GM19239 (cell line): ENCODE measurements at places on chromosomes 12 and 14.

GRCh38 chr12:5022465-5023061 lies 21.1 kb upstream of the KCNA5 start:
- peak; percentile 74 for DNase-seq

DNA sequence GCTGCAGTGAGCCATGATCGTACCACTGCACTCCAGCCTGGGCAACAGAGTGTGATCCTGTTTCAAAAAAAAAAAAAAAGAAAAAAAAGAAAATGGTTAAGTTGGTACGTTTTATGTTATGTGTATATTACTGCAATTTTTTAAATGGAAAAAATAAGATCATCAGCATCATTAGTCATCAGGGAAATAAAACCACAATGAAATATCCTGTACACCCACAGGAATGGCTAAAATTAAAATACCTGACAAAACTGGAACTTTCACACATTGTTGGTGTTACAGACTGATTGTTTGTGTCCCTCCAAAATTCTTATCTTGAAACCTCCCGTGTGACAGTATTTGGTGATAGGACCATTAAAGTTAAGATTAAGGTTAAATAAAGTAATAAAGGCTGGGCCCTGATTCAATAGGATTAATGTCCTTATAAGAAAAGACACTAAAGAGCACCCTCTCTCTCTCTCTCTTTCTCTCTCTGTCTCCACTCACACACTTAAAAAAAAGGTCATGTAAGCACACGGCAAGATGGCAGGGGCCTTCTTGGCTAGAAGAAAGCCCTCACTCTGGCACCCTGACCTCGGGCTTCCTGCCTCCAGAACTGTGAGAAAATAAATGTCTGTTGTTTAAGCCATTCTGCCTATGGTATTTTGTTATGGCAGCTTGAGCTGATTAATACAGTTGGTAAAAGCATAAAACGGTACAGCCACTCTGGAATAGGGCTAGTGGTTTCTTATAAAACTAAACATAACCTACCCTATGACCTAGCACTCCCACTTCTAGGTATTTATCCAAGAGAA lies 48.3 kb upstream of the ZFP36L1 start:
- DNase-seq, result no peak

- DNase-seq, result no peak
Measured at GRCh38 chr12:131448254-131448795, 262.6 kb upstream of the SFSWAP start.

DNA sequence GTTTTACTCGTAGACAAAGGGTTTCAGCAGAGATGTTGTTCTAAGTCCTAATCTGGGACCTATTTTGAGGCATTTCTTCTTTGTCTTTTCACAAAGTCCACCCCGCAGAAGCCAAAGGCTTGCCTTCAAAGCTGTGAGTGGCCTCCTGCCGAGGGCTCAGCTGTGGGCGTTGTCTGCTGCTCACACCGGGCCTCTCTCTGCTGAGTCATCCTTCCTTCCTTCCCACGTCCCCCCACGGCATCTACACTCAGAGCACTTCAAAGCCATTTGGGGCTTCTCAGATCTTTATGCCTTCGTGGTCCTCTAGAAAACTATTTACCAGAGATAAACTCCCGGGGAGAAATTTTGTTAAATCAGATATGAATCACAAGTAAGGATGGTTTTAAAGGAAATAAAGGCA lies 115.9 kb upstream of the TMPO start:
- DNase-seq, result no peak

- DNase-seq, result no peak
Measured at GRCh38 chr12:57460841-57461275, 1.3 kb downstream of the GLI1 start.

DNA sequence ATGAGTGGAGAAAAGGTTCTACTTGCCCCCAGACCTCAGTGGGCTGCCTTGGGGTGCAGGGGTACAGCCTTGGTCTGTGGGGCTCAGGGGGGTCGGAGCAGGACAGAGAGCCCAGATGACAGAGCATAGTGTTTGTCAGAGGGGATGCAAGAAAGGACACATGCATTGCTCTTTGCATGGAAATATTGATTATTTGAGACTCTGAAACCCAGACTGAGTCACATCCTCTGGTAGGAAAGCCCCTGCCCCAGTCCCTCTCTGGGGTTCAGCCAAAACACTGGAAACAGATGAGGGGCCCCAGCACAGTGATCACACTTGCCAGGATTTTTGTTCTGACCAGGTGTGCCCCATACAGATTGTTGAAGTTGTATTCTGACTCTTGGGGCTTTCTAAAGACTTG lies 1094.4 kb downstream of the BCL11B start:
- no peak for DNase-seq

GRCh38 chr12:106081606-106082005 lies 57.1 kb downstream of the NUAK1 start:
- no peak for DNase-seq

DNA sequence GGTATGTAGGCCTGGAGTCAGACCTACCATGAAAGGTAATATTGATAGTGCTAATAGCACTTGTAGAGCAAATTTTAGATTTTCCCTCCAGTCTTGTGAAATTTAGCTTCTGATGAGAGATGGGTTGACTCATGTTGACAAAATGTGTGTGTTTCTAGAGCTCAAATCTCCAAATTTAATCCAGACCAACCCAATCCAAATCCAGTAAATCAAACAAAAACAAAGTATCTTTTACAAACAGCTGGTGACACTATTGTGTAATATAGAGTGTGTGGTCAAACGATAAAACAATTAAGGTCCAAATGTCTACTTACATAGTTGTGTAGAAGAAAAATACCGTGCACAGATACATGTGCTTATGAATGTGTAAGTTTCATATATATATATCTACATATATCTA lies 63.4 kb upstream of the KITLG start:
- no peak for DNase-seq

DNA sequence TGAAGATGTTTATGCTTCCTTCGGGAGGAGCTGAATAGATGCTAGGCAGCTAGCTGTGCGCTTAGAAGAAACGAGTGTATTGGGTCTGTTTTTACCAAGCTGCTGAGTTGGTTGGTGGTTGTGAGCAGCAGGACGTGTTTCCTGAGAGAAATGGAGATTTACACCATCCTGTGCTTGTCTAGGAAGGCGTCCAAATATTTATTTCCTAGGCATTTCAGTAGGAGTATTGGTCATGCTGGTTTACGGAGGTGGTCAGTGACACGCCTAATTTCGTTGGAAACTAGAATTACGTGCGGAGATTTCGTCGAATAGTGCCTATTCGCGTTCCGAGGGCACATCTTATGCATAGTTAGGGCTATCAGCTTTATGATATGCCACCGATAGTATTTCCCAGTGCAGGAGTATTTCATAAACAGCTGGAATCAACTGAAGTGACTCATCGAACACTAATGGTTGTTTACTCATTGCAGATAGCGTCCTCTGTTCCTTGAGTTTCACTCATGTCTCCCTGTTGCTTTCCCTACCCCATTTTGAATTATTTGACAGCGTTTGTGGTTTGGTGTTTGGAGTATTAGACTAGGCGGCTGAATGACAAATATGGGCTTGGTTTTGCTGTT lies 780 bp downstream of the TBC1D15 start:
- no peak for DNase-seq

GRCh38 chr12:3913278-3913677 lies 40.1 kb upstream of the PARP11 start:
- DNase-seq, result no peak

DNA sequence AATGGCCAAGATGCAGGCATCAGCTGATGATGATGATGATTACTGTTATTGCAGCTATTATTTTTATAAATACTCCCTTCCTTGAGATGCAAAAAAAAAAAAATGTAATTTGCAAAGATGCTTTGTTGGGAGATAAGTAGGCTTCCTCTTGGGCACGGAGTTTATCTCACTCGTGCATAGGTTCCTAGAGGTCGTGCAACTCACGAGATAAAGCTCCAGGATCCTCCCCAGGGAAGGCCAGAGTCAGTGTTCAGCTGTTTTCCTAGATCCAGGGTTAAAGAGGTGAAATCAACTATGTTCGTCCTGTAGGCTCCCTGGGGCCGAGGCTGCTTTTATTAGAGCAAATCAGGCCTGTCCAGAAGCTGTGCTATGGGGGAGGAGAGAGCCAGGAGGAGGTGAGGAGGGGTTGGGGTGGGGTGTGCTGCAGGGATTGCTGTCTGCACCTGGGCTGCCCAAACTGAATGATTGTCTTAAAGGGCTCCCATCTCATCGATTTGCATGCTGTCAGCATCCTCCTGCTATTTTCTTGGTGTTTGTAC lies 270.3 kb downstream of the NRXN3 start:
- DNase-seq, result no peak

- DNase-seq, result no peak
Measured at GRCh38 chr12:25884024-25884919, 74.2 kb upstream of the RASSF8 start.

DNA sequence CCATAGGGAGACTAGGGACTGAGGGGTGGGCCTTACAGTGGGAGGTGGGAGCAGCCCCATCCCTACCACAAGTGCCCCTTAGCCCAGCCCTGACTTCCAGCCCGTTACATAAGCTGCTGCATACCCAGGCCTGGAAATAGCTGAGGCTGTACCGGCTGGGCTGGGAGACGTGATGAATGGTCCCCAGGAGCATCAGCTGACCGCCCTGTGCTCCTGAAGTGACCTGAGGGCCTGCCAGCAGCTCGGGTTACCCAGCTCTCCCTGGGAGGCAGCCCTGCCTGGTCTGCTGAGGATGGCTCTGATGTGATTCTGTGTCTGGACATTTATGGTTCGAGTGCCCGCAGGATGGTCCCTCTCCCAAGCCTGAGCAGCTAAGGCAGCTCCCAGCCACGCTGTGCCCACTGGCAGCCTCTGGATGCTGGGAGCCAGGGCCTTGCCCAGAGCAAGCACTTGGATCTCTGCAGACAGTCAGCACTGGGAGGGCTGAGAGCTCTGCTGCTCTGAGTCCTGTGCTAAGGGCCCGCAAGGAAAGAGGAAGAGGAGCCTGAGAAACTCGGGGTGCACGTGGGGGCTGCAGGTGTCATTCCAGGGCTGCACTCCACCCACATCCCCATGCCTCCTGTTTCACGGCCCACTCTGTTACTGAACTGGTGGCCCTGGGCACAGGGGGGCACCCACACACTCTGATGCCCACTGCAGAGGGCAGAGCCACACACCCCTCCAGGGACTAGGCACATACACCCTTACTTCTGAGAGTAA lies 20.5 kb downstream of the TAMALIN start:
- no peak for DNase-seq

- no peak for DNase-seq
Measured at GRCh38 chr12:132287391-132288238, 41.8 kb downstream of the GALNT9 start.

- no peak for DNase-seq
Measured at GRCh38 chr14:79254069-79254775, 957.1 kb downstream of the DIO2 start.

GRCh38 chr12:11812586-11813437 lies 163.3 kb downstream of the ETV6 start:
- no peak for DNase-seq

GRCh38 chr12:102691773-102692555 lies 211.6 kb upstream of the IGF1 start:
- DNase-seq, result no peak

GRCh38 chr14:38605193-38606114 lies 349.6 kb upstream of the CLEC14A start:
- DNase-seq, result no peak

DNA sequence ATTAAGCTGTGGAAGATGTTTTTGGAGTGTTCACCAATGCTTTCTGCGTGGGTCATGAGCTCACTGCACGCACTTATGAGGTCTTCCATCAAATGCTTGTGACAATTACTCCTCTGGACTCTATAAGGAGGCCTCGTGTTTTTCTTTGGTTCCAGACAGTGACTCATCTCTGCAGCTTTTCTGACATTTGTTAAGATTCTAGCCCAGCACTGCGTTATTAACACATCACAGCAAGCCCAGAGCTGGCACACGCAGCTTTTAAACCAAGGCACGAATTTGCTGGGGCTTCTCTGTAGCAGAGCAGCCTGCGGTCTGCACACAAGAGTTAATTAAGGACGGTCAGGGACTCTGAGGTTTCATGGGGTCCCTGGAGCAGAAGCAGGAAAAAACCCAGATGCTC lies 16.9 kb downstream of the MEG3 start:
- no peak for DNase-seq

DNA sequence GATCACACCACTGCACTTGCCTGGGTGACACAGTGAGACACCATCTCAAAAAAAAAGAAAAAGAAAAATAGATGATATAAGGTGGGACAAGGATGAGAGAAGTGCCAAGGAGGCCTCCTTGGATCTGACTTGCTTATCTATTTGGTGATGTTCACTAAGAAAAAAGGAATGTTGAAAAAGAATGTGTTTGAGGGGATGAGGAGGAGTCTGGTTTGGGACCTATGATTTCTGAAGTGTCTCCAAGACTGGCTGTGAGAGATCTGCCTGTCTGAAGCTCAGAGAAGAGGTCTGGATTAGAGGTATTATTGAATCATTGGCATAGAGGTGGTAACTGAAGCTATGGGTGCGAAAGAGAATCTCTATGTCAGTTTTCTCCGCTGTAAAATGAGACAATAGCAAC lies 42.8 kb downstream of the BCAT1 start:
- DNase-seq, result no peak

GRCh38 chr14:70782361-70782760 lies 27.0 kb downstream of the MAP3K9 start:
- no peak for DNase-seq

DNA sequence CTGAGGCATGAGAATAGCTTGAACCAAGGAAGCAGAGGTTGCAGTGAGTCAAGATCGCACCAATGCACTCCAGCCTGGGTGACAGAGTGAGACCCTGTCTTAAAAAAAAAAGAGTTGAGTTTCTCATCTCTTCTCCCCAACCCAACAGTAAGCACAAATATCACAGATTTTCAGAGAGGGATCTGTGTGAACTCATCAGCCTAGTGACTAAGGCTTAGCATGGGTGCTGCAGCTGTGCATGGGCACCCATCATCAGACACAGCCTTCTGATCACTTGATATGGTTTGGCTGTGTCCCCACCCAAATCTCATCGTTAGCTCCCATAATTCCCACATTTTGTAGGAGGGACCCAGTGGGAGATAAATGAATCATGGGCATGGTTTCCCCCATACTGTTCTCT lies 298.9 kb downstream of the PCNX1 start:
- DNase-seq, result no peak

DNA sequence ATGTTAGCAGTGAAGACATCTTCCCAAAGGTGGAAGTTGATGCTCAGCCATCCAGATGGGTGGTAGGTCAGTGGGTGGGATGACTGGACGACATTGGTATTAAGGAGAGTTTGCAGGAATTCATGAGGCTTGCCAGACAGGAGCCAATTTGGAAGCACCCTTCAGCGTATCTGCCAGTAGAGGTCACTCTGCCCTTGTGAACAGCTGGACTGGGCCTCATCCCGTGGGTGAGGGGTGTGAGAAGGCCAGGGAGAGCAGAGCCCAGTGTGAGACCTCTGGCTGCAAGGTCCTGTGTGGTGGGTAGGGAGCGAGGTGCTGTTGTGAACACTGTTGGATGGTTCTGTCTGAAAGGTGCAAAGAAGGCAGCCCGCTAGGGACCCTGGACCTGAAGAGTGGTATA lies 37.7 kb downstream of the SLC5A8 start:
- no peak for DNase-seq

GRCh38 chr12:14075797-14076393 lies 94.5 kb upstream of the GRIN2B start:
- DNase-seq, result no peak
